NCI-H748 treated with DMSO at 0.1 percent for 48 hours (cell line): ENCODE measurements at places on chromosomes 13 and 19.

GRCh38 chr13:77291774-77292173 lies 35.1 kb downstream of the MYCBP2 start:
- DNase-seq: no peak

- DNase-seq: no peak
Observed at GRCh38 chr13:111640006-111640405, 319.6 kb downstream of the TEX29 start.

GRCh38 chr13:91357613-91358386 lies 10.3 kb downstream of the MIR17HG start:
- DNase-seq: no peak

GRCh38 chr13:45120967-45121831 lies 889 bp downstream of the GTF2F2 start:
- no peak for DNase-seq

GRCh38 chr19:28329429-28329828 lies 883.5 kb downstream of the UQCRFS1 start:
- no peak for DNase-seq

- DNase-seq: peak; percentile 19
Observed at GRCh38 chr13:43303033-43303729, 279.8 kb downstream of the DNAJC15 start.

GRCh38 chr13:82879921-82880320 lies 1002.4 kb downstream of the SLITRK1 start:
- peak; percentile 17 for DNase-seq

- DNase-seq: no peak
Observed at GRCh38 chr19:543910-544608, at the start of gene GZMM. TSS of gene GZMM (plus strand) at chr19:544053. CDS start at chr19:544072, 19 bp downstream.

DNA sequence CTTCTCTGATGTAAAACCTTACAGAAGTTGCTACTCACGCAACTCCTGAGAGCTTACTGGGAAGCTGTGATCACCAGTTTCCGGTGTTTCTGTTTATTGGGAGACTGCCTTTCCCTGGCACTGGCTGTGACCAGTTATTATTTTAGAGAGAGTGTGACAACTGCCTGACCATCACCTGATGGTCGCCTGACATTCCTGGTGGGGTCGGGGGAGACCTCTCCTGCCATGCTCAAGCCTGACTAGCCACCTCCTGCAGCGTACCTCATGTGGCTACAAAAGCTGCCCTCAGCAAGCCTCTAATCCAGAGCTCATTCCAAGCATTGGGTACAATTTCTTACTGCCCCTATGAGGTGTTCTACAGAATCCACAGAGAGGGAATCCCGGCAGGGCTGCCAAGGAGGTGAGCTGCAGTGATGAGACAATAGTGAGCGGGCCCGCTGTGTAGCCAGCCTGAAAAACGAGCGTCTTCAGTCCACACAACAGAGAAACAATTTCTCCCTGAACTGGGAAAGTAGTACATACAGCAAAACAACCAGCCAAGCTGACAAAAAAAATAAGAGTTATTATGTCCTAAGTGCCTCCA lies 28.7 kb downstream of the GJA3 start:
- DNase-seq: no peak

- DNase-seq: peak; percentile 22
Observed at GRCh38 chr13:51919531-51919930, 57.8 kb downstream of the CCDC70 start.

DNA sequence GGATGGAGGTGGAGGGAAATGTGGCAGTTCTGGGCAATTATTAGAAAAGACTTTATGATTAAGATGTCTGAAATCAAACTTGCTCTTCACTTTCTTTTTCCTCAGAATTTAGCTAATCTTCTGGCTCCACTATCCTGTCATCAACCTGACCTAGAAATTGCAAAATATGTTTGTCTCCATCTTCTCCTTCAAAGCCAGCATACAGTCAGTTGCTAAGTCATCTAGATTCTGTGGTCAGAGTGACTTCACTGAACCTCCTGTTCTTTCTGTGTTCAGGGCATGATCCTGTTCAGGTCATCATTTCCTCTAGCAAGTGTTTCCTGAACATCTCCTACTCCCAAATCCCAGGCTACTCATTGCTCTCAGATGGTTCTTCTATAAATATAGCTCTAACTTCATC lies 10.8 kb upstream of the CCNA1 start:
- no peak for DNase-seq

DNA sequence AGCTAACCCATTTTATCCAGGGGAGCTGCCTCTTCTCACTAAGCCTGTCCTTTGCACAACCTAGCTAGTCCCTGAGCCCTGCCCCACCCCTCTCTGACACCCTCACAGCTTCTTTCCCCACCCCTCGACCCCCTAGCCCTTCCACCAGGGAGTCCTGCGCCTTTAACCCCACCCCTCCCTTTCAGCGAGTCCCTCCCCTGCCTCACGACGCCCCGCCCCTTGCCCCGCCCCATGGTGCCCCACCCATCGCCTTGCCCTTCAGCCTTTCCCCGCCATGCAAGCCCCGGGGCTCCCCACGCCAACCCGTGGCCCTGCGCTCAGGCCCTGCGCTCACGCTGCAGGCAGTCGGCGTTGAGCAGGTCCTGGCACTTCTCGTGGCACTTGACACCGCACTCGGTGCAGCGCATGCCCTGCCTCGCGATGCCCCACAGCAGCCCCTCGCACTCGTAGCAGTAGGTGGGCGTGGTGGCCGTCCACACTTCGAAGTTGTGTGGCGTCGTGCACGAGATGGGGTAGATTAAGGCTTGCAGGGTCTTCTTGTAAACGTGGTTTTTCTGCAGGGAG lies 40.0 kb downstream of the UNC13A start:
- DNase-seq: no peak

DNA sequence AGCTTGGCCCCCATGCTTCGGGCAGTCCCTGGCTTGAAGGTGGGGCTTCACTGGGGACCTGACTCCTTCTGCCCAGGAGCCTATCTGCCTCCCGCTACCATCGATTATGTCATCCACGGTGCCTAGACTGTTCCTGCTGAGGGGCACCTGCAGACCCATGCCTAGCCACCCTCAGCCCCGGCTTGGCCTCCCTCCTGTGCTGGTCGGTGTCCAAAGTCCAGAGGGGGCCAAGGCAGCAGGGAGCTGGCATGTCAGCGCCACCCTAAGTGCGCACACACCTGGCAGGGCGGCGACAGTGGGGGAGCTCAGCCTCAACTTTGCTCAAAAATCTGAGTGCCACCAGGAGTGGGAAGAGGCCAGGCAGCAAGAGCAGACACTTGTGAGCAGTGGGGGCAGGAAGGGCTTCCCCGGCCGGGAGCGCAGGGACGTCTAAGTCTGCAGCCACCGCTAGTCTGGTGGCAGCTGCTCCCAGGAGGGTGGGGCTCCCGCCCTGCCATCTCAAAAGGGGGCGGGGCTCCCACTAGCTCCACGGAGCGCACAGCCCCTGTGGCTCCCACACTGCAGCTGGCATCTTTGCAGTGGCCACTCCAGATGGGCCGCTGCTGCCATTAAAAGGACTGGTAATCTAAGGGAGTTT lies 13.5 kb upstream of the URAD start:
- no peak for DNase-seq

- DNase-seq: no peak
Observed at GRCh38 chr19:55398200-55398925, 9.2 kb downstream of the UBE2S start.

DNA sequence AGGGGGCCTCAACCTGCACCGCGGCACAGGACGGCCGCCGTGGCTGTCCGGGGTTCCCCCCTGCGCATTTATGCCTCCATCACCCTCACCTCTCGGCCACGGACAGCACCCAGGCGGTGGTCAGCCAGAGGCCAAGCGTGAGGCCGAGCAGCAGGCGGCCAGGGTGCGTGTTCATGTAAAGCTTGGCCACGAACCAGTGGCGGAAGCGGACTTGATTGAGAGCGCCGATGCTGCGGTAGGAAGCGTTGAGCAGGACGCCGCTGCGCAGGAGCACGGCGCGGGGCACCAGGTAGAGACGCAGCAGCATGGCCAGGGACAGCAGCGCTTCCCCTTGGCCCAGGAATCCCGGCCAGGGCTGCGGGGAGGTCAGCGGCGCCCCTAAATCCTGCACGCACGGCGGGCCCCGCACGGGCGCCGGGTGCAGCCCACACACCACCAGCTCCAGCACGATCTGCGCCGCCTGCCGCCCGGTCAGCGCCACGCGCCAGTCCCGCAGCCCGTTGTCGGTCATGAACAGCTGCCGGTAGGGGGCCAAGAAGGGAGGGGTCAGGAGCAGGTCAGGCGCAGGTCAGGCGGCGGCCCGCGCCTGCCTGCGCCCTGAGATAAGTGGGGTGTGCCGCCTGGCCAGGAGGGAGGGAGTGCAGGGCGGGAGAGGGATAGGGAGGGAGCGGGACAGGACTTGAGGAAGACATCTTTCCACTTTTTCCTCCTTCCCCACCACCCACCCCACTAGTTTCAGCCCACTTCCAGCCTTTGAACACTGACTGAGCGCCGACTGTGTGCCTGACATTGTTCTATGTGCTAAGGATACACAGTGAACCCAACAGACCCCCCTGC lies 6.5 kb downstream of the KCNN4 start:
- no peak for DNase-seq

DNA sequence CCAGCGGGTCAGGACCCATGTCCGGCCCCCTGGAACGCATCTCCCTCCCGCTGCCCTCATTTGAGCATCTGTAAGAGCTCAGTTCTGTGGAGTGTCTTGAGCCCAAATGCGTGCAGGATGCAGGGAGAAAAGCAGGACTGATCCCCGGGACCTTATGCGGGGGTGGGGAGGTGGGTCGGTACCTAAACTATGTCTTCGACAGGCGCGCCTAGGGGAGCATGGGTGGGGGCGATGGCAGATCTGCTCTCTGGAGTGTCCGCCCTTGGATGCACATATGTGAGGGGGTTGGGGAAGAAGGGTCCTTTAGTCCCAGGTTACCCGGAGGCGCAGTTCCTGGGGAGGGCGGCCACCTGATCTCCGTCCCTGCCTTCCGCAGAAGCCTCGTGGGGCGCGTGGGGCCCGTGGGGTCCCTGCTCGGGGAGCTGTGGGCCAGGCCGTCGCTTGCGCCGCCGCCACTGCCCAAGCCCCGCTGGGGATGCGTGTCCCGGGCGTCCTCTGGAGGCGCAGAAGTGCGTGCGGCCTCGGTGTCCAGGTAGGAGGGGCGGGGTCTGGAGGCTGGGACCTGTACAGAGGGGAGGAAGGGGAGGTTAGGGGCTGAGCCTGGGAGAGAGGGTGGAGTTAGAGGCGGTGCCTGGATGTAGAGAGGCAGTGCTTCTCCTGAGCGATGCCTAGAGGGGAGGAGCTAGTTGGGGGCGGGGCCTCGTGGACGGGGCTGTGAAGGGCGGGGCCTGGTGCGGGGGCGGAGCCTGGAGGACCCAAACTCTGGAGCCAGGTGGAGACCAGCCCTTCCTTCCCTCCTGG lies 2.9 kb downstream of the CILP2 start:
- DNase-seq: no peak

DNA sequence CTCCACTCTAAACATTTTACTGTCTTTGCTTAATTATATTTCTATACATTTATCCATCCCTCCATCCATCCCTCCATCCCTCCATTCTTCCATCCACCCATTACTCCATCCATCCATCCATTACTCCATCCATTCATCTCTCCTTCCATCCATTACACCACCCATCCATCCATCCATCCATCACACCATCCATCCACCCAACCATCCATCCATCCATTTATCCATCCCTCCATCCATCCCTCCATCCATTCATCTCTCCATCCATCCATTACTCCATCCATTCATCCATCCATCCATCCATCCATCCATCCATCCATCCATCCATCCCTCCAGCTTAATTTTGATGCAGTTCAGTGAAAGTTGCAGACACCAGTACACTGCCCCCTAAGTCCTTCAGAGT lies 5.0 kb upstream of the HIF3A start:
- no peak for DNase-seq

DNA sequence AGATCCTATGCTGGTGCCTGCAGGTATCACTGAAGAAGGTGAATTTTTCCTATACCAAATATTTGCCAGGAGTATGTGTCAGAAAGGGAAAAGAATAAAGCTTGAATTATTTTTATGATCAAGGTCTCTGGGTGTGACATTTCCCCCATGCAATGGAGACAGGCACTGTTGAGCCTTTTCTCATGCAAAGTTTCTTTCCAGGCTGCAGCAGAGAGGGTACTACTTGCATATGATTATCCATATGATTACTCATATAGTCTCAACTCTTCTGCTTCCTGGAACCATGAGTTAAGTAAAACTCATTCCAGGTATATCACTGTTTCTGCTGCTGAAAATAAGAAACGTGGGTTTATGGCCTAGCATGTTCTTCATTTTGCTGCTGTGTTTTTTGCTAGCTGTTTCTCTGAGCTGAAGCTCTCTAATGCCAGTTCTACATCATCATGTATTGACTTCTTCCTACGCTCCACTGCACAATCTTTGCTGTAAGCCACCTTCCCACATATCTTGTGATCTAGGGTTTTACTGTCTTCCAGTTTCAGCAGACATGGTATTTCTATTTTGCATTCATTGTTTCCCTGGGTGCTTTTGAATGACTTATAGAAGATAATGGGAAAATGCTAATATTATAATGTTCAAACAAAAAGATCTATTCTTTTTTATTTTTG lies 278.7 kb upstream of the GPC6 start:
- no peak for DNase-seq

DNA sequence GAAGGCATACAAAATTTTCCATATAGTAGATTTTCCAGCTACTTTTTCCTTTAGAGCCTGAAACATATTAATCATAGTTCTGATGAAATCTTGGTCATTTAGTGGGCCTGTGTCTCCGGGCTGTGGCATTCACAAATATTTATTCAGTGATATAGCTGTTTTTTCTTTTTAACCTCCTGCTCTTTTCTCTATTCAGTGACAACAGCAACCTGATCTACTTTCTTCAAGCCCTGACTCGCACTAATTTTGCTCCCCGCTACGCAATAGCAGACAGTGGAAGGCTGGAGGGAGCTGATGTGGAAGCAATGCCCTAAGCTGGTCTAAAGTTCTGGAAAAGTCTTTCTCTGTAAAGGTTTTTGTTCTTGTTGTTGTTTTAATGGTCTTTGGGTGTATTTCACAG lies 289.7 kb downstream of the SLITRK6 start:
- DNase-seq: no peak

GRCh38 chr19:50020481-50020880 lies 4.7 kb downstream of the VRK3 start:
- DNase-seq: no peak

DNA sequence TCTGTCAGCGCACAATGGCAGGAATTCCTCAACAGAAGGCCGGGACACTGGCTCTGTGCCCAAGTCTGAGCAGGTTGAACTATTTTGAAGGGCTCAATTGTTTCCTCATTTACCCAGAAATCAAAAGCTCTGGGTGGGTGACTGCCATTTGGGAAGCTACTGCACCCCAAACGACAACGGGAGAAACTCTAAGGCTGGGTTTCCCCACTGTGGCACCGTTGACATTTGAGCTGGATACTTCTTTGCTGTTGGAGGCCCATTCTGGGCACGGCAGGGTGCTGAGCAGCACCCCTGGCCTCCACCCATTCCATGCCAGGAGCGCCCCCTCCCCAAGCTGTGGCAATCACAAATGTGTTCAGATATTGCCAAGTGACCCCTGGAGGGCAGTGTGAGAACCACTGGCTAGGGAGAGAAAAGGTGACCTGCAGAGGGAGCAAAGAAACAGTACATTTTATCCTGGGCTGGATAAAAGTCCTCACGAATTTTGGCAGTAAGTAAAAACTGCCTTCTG lies 62.5 kb downstream of the RFX2 start:
- DNase-seq: peak; percentile 1
